ENCODE measurements at places on chromosomes 16 and 17.

DNA sequence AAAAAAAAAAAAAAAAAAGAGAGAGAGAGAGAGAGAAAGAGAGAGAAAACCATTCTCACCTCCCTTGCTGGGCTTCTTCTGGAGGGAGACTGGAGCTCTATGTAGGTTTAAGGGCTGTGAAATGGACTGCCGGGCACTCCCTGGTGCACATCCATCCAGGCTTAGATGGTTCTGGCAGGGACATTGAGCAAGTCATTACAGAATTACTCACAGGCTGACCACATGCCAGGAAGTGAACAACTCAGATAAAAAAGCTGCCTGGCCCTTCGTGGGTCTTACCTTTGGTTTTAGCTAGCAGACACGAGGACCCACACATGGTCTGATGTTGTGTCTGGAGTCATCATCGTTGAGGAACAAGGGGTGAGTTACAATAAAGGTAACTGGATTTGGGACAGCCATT is 847.4 kb upstream of the EEF2KMT start:
- DNase-seq = no peak

DNA sequence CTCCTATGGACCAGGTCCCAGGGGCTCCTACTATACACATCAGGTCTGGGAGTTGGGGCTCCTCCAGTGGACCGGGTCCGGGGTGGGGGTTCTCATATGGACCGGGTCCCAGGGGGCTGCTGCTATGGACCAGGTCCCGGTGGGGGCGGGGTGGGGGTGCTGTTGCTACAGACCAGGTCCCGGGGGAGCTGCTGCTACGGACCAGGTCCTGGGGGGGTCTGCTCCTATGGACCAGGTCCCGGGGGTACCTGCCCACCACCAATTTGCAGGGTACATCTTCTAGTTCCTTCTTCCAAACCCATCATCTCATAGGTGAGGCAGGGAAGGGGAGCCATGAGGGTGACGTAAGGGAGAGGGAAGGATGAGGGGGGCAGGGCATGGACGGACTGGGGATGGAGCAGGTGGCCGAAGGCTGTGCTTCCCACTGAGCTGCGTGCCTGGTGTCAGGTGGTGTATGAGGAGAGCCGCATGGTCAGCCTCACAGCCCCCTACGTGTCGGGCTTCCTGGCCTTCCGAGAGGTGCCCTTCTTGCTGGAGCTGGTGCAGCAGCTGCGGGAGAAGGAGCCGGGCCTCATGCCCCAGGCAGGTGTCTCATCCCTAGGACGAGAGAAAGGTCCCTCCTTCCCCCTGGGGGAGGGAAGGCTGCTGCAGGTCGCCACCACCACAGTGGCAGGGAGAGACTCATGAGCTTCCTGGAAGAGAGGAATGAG is 6.6 kb downstream of the ENDOV start:
- DNase-seq = no peak

DNA sequence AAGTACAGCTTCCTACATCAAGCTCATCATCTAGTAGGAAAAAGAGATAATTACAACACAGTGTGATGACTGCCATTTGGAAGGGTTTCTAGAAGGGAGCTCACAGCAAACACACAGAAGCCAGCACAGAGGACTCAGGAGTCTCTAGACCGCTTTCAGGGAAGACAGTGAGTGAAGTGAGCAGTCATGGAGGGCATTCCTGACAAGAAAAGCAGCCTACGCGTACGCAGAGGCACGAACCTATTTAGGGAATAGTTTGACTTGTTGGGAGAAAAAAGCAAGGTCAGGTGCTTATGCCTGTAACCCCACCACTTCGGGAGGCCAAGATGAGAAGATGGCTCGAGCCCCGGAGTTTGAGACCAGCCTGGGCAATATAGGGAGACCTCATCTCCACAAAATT is 8.4 kb upstream of the HASPIN start:
- DNase-seq = no peak

- no peak for DNase-seq
These were observed 52.8 kb downstream of the GSG1L start for GRCh38 chr16:28010671-28011070.

- DNase-seq = no peak
These were observed 141.9 kb upstream of the CDH5 start for GRCh38 chr16:66224626-66225025.

DNA sequence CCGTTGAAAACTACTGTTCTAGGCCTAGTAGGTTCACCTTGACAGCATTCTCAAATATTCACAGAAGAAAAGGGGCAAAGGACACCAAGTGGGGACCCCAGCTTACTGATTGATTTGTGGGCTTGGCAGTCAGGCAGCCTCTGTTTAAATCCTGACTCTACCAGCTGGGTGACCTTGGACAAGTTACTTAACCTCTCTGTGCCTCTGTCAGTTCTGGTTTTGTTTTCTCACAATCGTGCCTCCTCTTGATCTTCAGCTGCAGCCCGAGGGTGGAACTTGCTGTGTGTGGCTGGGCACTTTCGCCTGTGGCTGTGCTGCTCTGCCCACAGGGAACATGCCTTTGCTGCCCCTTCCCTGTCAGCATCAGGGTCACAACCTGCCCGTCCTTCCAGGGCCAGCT is 17.8 kb downstream of the RAP1GAP2 start:
- no peak for DNase-seq
